CD4-positive, alpha-beta T cell treated with Interleukin-10 for 1 hour (primary cell): ENCODE measurements at places on chromosomes 4 and X.

GRCh38 chrX:64853424-64853823 is 122.8 kb downstream of the ZC4H2 start:
- DNase-seq = no peak

DNA sequence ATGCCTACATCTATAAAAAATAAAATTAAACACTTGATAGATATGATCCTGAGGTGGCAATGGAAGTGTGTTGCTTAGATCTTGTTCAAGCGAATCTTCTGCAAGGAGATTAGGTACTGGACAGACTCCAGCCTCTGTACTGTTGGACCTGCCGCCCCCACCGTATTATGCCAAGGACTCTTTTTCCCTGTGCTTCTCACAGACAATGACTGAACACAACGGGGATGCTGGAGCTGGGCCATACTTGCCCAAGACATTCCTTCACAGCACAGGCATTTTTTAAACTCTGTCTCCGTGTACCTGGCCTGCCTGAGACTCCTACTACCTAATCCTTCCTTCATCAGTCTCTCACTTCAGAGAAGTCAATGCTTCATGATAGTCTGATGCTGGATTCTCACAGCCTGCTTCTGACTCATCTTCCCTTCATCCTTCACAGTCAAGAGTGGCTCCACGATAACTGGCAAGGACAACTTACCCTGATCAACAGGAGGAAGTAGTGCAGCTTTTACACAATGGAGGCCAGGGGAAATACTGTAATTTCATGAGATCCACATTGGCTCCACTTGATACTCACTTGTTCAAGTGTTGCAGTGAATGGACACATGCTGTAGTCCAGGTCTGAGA is 754.6 kb upstream of the AGA start:
- no peak for DNase-seq

- no peak for DNase-seq
Observed at GRCh38 chr4:92599044-92599443, 295.3 kb downstream of the GRID2 start.

- no peak for DNase-seq
Observed at GRCh38 chr4:57073559-57073958, 36.6 kb downstream of the IGFBP7 start.

- DNase-seq = peak; percentile 1
Observed at GRCh38 chr4:142815834-142816233, 30.3 kb downstream of the INPP4B start.

GRCh38 chrX:110803506-110803905 is 7.9 kb upstream of the CHRDL1 start:
- DNase-seq = no peak

DNA sequence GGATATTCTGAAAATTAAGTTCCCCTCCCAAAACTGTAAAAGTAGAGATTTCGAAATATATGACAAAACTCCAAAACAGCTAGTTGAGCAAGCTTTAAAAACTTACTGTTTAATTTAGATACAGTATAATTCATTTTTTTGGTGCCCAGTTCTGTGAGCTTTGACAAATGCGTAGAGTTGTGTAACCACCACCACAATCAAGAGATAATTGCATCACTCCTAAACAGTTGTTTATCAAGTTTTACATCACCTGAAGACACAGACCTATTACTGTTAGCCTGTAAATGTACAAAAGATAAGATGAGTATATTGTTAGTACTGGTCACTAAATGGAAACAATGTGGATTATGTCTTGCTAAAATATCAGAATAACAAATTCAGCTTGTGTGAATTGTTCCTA is 62.3 kb downstream of the ALG13 start:
- DNase-seq = no peak

- DNase-seq = no peak
Observed at GRCh38 chr4:168630445-168631187, 133.8 kb downstream of the PALLD start.
